ENCODE measurements at places on chromosomes 3 and 15.

GRCh38 chr3:41073190-41073589 is 126.1 kb upstream of the CTNNB1 start:
- DNase-seq, result no peak

DNA sequence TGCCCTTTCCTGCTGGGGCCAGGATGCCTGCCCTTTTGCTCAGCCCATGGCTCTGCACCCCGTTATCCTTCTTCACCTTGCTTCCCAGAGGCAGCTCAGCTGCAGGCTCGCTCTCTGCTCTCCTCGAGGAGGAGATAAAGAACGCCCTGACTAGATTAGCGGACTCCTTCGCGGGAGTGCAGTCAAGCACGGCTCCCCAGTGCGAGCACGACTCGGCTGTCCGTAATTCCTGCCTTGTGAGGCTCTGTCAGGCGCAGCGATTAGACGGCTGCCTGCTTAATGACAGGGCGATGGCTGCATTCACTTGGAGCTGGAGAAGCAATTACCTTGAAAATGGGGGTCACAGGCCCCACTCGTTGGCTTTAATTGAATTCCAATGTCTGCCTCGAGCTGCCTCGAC is 25.9 kb downstream of the TLE3 start:
- DNase-seq, result no peak

DNA sequence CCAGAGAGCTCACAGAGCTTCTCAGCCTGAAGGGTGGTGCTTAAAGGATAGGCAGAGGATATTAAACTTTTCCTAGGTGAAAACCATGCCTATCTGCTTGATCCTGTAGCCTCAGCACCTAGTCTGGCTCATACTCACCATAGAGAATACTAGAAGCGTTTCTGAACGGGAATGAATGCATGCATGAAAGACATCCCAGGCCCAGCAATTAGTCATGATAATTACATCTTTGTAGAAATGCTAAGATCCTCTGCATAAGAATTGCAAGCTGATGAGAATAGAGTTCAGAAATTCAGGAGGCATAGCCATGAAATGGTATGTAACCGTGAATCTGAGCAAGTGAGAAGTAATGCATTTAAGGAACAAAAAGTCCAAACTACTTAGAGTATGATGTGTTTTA is 5.9 kb upstream of the TMEM108 start:
- no peak for DNase-seq

GRCh38 chr3:155407331-155407730 is 113.8 kb upstream of the STRIT1 start:
- DNase-seq, result no peak

DNA sequence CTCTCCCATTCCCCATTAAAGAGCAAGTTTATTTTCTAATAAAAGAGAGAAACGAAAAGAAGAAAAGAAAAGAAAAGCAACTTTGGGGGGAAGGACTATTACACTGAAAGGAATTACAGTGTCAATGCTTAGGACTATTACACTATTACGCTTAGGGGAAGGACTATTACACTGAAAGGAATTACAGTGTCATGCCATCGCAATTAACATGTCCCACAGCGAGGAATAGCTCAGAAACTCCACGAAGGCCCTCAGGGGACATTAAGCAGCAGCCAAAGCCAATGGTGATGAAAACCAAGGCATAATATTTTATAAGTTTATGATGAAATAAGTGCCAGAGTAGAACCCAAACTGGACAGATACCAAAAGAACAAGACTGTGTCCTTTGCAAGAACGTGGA is 22.1 kb upstream of the DET1 start:
- no peak for DNase-seq

DNA sequence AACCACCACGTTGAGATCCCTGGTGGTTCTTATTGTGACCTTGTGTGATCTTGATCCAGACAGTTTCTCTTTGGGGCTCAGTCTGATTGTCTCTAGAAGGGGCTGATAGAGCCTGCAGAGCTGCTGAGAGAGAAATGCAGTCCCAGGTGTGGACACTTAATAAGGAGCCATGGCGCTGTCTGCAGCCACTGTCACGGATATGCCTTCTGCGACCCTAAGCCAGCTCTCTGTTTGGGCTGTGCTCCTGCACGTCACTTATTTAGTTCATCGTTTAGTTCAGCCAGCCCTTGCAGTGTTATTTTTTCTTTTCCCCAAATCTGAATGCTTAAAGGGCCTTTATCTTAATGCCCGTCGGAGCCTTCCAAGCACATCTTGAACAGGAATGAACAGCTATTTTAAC is 12.0 kb downstream of the SLC6A1 start:
- DNase-seq, result no peak

DNA sequence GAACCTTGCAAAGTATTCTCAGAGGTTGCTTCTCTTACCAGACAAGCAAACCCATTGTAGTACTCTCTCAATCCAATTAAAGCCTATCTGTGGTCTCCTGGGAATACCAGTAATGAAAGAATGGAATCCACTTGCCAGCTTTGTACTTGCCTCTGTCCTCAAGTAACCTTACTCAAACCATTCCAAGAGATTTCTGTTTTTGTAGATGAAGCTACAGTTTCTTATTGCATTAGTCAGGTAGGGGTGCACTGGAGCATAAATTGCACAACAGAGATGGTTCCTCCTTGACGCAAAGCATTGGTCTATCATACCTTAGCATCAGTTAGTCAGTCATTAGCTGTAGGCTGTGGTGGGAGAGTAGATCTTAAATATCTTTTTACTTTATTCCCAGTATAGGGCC is 52.9 kb downstream of the BTLA start:
- DNase-seq, result no peak

GRCh38 chr3:106299300-106300098 is 430.7 kb upstream of the CBLB start:
- DNase-seq, result no peak

Data from stimulated activated CD8-positive, alpha-beta memory T cell treated with anti-CD3 and anti-CD28 coated beads, Interleukin-4, amount 100 ng/mL, for 4 hours (primary cell).